ENCODE measurements at places on chromosomes 3 and 15.

DNA sequence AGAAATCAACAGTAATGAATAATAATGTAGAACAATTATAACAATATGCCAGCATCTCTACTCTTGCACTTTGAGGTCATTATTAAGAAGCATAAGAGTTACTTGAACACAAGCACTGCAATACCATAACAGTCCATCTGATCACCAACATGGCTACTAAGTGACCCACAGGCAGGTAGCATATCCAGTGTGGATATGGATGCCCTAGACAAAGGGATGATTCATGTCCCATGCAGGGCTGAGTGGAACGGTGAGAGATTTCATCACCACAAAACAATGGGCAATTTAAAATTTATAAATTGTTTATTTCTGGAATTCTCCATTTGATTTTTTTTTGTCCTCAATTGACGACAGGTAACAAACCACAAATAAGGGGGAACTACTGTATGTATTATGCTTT is 107.7 kb upstream of the TSC22D2 start:
- DNase-seq: no peak

GRCh38 chr3:30399394-30400181 is 206.8 kb upstream of the TGFBR2 start:
- DNase-seq: no peak

DNA sequence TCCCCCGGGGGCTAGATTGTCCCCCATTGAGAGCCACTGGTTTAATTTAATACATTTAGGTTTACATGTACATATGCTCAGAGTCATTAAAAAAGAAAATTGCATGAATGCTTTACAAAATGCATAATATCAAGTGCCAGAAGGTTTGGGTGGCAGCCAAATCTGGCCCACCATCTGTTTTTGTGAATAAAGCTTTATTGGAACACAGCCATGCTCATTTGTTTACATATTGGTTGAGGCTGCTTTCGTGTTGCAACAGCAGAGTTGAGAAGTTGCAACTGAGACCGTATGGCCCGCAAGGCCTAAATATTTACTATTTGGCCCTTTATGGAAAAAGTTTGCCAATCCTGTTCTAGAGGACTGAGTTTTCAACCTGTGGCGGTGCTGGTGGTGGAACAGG is 32.1 kb upstream of the RGMA start:
- DNase-seq: no peak

DNA sequence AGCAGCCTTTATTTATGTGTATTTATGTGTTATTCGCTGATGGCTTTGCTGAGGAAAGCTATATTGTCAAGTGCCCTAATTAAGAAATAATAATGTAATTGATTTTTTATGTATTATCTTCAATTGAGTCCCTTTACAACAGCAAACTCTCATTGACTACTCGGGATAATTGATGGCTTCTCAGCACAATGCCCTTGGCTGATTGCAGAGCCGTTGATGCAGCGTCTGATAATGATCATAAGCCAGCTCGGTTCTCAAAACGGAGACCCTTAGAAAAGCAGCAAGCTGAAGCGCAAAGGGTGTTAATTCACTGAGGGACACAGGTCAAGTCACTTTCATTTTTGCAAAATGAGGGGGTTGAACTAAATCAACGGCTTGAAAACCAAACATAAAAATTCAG is 357.1 kb upstream of the KCNH8 start:
- DNase-seq: no peak

GRCh38 chr3:474828-475227 is 278.3 kb downstream of the CHL1 start:
- DNase-seq: no peak

DNA sequence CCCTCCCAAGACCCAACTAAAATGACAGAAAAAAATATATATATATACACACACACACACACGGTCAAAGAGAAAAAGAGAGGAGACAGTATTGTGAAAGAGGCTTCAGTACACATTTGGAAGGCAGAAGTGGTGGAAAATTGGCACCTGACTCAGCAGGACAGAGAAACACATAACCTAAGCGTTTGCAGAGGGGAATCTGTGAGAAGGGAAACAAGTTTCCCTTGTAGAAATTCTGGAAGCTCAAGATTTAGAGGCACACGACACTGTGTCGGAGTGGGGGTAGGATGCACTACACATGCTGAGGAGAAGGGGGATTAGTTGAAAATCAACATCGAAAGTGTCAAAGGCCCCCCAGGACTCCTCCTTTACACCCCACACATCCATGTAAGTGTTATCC is 53.1 kb downstream of the PAK2 start:
- no peak for DNase-seq

- DNase-seq: no peak
These were observed 48.3 kb downstream of the ASB7 start for GRCh38 chr15:100650685-100651084.

- DNase-seq: no peak
These were observed 46.6 kb downstream of the CMSS1 start for GRCh38 chr3:99864289-99864688.

DNA sequence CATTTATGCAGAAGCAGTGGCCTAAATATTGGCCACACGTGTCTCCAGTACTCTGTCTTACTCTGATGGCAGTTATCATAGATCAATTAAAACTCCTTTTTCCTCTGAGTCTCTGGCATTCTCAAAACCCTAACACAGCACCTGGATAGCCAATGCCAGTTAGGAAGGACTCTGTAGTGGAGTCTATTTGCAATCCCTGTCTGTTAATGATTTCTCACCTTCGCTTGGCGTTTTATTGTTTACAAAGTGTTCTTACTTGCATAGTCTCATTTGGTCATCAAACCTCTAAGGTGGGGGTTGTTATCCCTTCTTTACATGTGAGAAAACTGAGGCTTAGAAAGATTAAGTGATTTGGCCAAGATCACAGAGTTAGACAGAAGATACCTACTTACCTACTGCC is 258.8 kb downstream of the IL5RA start:
- DNase-seq: no peak

- no peak for DNase-seq
These were observed 12.9 kb downstream of the NLGN1 start for GRCh38 chr3:173410436-173410835.

- no peak for DNase-seq
These were observed 3.2 kb downstream of the UBE2E2 start for GRCh38 chr3:23206366-23206765.

GRCh38 chr3:143182866-143183664 is 63.5 kb downstream of the CHST2 start:
- no peak for DNase-seq

- no peak for DNase-seq
These were observed 62.5 kb downstream of the ARMC8 start for GRCh38 chr3:138249636-138250035.

DNA sequence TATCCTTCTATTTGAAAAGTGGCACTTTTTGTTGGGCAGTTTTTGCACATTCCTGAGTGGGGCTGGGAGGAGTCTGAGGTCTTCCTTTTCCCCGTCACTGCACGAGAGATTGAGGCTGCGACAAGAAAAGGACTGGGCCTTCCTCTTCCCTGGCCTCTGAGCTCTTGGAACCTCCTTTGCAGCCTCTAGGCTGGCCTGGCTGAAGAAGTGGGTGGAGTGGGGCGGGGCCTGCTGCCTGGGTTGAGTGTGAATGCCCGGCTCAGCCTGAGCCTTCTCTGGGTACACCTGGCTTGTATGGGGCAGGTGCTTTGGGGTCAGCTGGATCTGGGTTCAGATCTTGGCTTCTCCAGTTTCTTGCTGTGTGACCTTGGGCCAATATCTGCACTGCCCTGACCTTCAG is 43.1 kb downstream of the PLXNA1 start:
- no peak for DNase-seq

DNA sequence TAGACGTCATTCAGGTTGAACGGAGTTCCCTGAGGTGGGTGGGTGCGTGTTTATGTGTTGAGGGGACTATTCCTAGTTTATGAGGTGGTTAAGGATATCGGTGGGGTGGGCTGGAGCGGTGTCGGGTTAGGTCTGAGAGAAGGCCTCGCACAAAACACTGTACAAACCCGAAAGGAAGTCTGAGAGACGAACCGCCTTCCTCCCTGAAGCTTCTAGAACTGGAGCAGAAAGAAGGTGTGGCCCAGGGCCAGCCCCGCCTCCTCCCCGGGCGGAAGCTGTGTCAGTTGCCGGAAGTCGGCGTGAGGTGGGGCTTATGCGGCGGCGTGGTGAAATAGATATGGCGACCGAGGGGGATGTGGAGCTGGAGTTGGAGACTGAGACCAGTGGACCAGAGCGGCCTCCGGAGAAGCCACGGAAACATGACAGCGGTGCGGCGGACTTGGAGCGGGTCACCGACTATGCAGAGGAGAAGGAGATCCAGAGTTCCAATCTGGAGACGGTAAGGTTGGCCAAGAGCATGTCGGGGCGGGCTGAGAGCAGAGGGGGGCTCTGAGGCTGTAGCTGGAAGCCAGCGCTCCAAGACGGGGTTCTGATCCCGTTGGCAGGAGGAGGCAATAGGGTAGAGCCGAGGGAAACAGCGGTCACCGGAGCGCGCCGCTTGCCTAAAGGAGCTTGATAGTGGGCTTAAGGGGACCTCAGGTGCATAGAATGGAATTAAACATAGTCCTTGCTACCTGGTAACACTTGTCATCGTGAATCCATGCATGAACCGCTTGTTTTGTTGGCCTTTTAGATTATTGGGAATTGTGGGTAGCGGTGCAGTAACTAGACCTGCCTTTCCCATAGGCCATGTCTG is at the start of gene HYPK:
Gene HYPK, plus strand, starts transcription at position 314 of the 856 bp plus-strand sequence. Its CDS starts 24 bp downstream, at position 338.
- DNase-seq: peak; percentile 76

- no peak for DNase-seq
These were observed 197.3 kb upstream of the IL12A start for GRCh38 chr3:159791336-159791735.

DNA sequence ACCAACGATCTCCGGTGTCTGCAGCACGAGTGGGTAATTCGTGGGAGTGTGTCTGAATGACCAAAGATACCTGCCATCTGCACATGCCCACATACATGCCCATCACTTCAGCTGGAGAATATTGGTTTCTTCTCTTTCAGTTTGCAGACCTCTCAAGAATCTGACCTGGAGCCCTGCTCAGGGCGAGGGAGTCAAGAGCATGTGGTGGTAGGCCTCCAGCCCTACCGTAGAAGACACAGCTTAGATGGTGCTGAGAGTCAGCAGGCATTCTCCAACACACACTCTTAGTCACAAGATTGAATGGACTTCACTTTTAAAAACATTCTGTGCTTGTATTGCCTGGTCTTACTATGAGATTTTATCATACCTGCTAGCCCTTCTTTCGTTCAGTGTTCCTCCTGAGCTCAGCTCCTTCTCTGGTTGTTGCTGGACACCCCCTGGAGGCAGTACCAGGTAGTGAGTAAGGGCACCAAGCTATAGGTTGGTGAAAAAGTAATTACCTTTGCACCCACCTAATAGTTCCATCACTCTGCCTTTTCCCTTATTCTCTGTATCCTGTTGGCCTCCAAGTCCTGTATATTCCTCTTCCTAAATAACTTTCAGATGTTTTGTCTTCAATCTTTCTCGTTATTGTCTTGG is 252.0 kb downstream of the CACNA2D3 start:
- DNase-seq: peak; percentile 12

GRCh38 chr15:68797191-68797590 is 23.5 kb downstream of the ANP32A start:
- DNase-seq: no peak

Data from GM19239 (cell line).